Activated CD8-positive, alpha-beta T cell treated with anti-CD3 and anti-CD28 coated beads, Interleukin-2, amount 10 ng/mL, durations not matched to agents 7 days and 5 days (primary cell): ENCODE measurements at places on chromosomes 3 and 15. TPM values are rescaled to one million over a fixed set of nuclear protein-coding genes. Genes with fewer than 3 reads are reported as not detected.
A peak's percentile ranks its signal among the peaks of the same experiment; 100 is the strongest.

DNA sequence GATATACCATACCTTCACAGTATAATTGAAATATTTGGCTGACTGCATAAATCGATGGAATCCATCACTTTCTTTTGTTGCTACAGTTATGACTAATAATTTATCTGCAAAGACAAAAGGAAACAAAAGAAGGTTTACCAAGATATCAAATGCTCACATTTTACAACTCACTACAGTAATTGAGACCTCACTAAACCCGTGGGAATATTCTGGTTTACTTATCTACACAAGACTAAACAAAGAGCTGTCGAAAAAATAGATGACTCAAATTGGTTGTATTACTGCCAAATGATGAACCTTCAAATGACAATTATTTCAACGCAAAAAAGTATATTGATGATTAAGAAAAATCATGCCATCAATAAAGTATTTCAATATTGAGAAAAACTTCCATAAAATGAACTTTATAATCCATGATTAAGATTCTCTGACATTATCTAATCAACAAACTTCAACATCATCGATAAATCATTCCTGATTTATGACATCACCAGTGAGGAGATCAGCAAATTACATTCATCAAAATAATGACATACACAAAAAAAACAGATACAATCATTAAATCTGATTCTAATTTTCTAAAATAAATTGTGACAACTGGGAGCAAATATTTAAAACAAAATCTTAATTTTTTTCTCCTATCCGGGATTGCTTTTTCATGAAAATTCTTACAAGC, 36.7 kb downstream of the PLOD2 start:
- no peak for DNase-seq

DNA sequence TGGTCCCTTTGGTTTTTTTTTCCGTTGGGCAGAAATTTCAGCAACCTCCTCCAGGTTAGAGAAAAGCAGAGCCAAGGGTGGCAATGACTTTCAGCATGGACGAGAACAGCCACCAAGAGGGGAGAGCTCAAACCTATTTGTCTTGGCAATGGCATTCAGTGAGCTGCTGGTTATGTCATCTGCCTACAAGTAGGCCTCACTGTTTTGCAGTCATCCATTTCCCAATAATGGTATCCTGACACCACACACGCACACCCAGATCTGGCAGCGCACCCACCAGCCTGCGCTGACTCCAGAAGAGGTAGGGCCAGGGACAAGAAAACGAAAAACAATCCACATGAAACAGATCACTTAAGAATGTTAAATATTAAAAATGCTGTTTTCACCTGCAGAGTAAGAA, 92.3 kb downstream of the MAGI1 start:
- DNase-seq, result no peak

DNA sequence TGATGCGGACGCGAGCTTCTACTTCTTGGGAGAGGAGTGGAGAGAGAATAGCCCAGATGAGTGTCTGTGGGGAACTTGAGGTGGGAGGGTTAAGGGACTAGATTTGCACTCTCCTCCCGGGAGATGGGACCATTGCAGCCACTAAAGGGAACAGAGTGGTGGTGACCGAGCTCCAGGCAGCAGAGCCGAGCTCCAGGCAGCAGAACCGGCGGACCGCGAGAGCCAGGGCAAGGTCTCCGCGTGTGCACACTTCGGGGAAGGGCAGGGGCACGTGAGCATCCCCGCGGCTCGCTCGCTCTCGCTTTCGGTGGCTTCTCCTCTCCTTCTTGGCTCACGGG, 1.1 kb downstream of the IGDCC3 start:
- no peak for DNase-seq

The ZPLD1 gene
- total RNA-seq, result not detected

DNA sequence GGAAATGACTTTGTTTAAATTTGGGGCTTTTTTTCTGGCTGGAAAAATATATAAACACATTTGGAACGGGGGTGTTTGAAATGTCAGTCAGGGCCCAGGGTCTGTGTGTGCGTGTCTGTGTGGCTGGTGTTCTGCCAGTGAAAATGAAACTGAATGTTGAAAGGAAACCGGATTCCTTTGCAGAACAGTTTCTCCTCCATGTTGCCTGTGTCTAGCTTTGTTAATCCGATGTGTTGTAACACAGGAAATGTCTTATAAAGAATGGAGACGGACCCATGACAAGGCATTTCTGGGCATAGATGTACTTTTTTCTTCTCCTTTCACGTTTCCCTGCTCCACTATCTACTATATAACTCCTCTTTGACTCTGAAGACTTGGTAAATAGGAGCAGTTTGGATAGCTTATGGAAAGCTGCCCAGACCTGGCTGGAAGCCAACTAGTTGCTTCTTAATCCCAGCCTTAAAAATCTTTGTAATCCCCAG, 2.8 kb downstream of the SQOR start:
- peak; percentile 69 for DNase-seq

- no peak for DNase-seq
These were observed 148.6 kb upstream of the MME start for GRCh38 chr3:154931484-154931883.

DNA sequence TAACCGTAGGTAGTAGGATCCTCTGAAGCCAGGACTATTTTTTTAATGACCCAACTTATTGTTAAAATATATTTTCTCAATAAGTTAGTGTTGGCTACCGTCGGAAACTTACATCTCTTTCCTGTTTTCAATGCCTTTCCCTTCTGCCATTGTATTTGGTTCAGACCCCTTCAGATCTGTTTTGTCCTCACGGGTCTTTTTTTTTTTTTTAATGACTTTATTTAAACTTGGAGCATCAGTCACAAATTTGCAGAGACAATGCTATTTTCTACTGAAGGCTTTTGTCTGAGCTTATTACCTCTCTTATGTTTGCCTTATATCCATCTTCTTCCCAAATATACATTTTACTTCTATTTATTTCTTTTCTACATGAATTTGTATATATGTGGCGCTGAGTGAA, 47.6 kb downstream of the PDE8A start:
- DNase-seq, result no peak

GRCh38 chr3:23202203-23202920, 765 bp upstream of the UBE2E2 start:
- no peak for DNase-seq

The PIF1 gene
- 69.1 TPM for total RNA-seq

GRCh38 chr3:12316729-12317351, 28.0 kb downstream of the PPARG start:
- DNase-seq, result no peak

The RARB gene
- not detected for total RNA-seq

- DNase-seq, result no peak
These were observed 649.8 kb upstream of the NR2F2 start for GRCh38 chr15:95680728-95681127.

DNA sequence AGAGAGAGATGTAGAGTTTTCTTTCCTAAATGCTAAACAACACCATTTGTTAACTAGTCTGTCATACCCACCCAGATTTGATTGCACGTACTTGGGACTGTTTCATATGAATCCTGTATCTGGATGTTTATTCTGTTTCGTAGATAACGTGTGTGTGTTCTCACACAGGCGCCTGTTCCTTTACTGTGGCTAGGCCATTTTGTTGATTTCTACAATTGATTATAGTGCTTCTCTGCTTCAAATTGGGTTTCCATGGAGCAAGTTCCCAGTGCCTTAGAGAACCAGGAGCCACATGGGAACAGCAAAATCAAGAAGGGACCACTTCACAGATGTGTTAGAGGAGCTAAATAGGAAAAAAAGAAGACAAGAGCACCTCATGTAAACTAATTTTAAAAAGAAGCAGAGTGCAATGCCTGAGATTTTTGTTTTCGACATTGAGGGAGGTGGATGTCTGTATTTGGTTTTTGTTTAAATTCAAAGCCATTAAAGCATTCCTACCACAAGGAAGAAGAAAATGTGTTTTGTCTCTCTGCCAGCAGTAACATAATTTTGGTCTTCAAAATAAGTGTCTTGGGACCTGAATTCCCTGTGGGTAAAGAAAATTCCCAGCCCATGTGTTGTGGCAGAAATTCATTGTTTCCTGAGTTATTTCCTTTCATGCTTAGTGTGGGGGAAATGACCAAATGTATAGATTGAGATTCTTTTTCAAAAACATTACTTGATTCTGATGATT, 424.0 kb upstream of the C2CD4B start:
- DNase-seq, result no peak

DNA sequence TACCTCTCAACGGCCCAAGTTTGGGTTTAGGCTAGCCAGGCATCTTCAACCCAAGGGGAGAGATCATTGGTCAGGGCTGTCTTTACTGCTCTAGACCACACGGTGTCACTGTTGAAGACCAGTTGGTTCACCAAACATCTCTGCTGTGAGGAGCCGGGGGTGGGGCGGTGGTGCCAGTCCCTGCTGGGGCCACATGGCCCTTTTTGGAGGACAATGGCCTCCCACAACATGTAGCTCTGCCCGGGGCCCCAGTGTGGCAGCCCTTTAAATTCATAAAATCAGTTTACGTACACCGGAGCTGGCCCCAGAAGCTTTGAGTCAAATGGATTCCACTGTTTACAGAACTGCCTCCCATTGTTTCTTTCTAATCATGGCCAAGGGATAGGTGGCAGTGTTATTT, 19.1 kb upstream of the TM4SF18 start:
- peak; percentile 26 for DNase-seq
